Mesothelial cell of epicardium (in vitro differentiated cells): ENCODE measurements at places on chromosomes 16 and 17.

- no peak for DNase-seq
- H3K27me3 ChIP-seq, result peaks cover 30% of the 10 kb centered on the region
- no peaks in the 10 kb centered on the region for H3K4me1 ChIP-seq
- H3K27ac ChIP-seq, result no peak overlapping the region
- no peak overlapping the region for H3K4me3 ChIP-seq
These were observed 6.3 kb downstream of the CCL11 start for GRCh38 chr17:34291721-34292348.

- DNase-seq, result no peak
- no peak overlapping the region for H3K4me3 ChIP-seq
- H3K4me1 ChIP-seq, result no peaks in the 10 kb centered on the region
- H3K36me3 ChIP-seq, result no peaks in the 10 kb centered on the region
- no peak overlapping the region for H3K27ac ChIP-seq
These were observed 310.1 kb downstream of the CA10 start for GRCh38 chr17:51848451-51848850.

GRCh38 chr17:66417300-66417719 is 114.9 kb downstream of the PRKCA start:
- no peaks in the 10 kb centered on the region for H3K36me3 ChIP-seq
- H3K27ac ChIP-seq, result peak overlapping the region; percentile 55
- no peaks in the 10 kb centered on the region for H3K27me3 ChIP-seq
- no peak for DNase-seq

- no peak overlapping the region for H3K27ac ChIP-seq
- peaks cover 17% of the 10 kb centered on the region for H3K36me3 ChIP-seq
- H3K4me3 ChIP-seq, result no peak overlapping the region
- H3K4me1 ChIP-seq, result peaks cover 2% of the 10 kb centered on the region
- no peak for DNase-seq
These were observed 10.0 kb downstream of the CDC27 start for GRCh38 chr17:47179141-47179540.

- no peaks in the 10 kb centered on the region for H3K27me3 ChIP-seq
- peaks cover 9% of the 10 kb centered on the region for H3K36me3 ChIP-seq
- peaks cover 32% of the 10 kb centered on the region for H3K4me1 ChIP-seq
- H3K27ac ChIP-seq, result no peak overlapping the region
- DNase-seq, result no peak
These were observed 69.4 kb downstream of the CCDC182 start for GRCh38 chr17:57675427-57676387.

DNA sequence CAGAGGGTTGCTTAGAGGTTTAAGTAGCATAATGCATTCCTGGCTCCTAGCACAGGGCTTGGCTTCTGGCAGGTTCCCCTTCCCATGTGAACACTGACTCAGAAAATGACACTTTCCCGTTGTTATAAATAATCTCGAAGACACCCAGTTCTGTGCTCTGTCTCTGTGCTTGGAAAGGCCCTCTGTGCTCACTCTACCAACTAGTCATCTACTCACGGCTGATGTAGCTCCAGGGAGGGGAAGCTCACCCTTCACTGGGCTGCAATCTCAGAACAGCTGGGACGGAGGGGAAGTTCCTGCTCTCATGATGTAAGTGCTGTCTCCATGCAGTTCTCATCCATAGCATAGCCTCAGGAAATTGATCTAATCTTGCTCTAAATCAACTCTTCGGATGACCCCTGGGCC is 230.5 kb upstream of the ASIC2 start:
- peaks cover 13% of the 10 kb centered on the region for H3K4me1 ChIP-seq
- no peaks in the 10 kb centered on the region for H3K36me3 ChIP-seq
- H3K4me3 ChIP-seq, result no peak overlapping the region
- peaks cover 12% of the 10 kb centered on the region for H3K27me3 ChIP-seq
- no peak overlapping the region for H3K27ac ChIP-seq

GRCh38 chr17:66690166-66690565 is 144.8 kb upstream of the CACNG5 start:
- H3K4me3 ChIP-seq, result no peak overlapping the region
- H3K4me1 ChIP-seq, result peaks cover 2% of the 10 kb centered on the region
- H3K27ac ChIP-seq, result no peak overlapping the region
- no peak for DNase-seq

DNA sequence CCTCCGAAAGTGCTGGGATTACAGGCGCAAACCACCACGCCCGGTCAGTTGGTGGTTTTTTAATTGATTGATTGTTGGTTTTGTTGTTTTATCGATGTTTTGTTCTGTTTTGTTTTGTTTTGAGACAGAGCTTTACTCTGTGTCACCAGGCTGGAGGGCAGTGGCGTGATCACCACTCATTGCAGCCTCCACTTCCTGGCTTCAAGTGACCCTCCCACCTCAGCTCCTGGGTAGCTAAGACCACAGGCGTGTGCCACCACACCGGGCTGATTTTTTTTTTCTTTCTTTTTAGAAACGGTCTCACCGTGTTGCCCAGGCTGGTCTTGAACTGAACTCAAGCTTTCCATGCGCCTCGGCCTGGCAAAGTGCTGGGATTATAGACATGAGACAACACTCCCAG is 12.4 kb downstream of the FAM234A start:
- H3K27ac ChIP-seq, result no peak overlapping the region
- DNase-seq, result no peak
- H3K4me1 ChIP-seq, result no peaks in the 10 kb centered on the region
- H3K4me3 ChIP-seq, result no peak overlapping the region
